ENCODE measurements at places on chromosomes 5 and 9. TPM values are rescaled to one million over a fixed set of nuclear protein-coding genes. Genes with fewer than 3 reads are reported as not detected.
A peak's percentile ranks its signal among the peaks of the same experiment; 100 is the strongest.

- no peaks in the 10 kb centered on the region for H3K36me3 ChIP-seq
- no peak for DNase-seq
- H3K27me3 ChIP-seq: no peaks in the 10 kb centered on the region
- H3K4me3 ChIP-seq: no peak overlapping the region
- no peak overlapping the region for H3K27ac ChIP-seq
Observed at GRCh38 chr9:5580650-5581049, 48.3 kb upstream of the RIC1 start.

DNA sequence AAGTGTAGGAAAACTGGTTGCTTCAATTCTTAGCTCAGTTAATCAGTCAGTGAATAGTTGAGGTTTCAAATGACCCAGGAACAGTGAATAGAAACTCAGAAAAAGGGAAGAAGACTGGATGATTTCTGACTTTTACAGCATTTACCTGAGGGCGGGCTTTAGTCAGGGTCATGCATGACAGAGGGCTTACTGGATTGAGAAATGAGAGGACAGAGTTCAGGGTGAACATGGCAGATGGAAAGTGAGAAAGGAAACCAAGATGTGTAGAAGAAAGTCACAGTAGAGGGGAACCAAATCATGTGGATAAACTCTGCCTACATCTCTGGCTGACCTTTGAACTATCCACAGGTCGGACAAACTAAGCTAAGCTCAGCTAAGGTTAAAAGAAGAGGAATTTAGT lies 596.0 kb downstream of the SEMA5A start:
- H3K36me3 ChIP-seq: no peaks in the 10 kb centered on the region
- no peak for DNase-seq
- H3K4me1 ChIP-seq: no peaks in the 10 kb centered on the region
- no peaks in the 10 kb centered on the region for H3K27me3 ChIP-seq
- no peak overlapping the region for H3K27ac ChIP-seq

DNA sequence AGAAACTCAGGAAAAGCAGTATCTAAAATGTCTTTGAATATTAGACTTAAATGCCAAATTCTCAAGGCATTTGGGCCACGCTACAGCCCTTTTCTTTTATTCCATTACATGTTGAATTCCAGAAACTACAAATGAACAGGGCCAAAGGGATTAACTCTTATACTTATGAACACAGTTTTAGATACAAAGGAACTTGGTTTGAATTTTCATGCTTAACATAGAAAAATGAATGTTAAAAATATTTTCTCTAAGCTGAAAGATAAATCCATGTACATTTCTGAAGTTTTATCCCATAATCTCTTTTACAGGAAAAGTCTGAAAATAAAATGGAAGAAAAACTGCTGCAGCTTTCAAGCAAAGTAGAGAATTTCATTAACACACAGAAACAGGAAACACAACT lies 56.8 kb downstream of the FAM81B start:
- H3K4me3 ChIP-seq: no peak overlapping the region
- H3K27me3 ChIP-seq: no peaks in the 10 kb centered on the region
- no peaks in the 10 kb centered on the region for H3K36me3 ChIP-seq
- no peak for DNase-seq
- no peak overlapping the region for H3K27ac ChIP-seq
- H3K4me1 ChIP-seq: no peaks in the 10 kb centered on the region

The GRIN1 gene
- not detected for total RNA-seq

DNA sequence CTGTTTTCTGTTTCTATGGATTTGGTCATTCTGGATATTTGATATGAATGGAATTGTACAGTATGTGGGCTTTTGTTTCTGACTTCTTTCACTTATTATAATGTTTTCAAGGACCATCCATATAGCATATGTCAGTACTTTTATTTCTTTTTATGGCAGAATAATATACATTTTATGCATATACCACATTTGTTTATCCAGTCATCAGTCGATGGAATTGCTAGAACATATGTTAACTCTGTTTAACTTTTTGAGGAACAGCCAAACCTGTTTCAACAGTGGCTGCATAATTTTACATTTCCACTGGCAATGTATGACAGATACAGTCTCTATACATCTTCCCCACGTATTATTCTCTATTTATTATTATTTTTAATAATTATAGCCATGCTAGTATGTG lies 131.6 kb downstream of the PARP8 start:
- peaks cover 59% of the 10 kb centered on the region for H3K36me3 ChIP-seq
- no peak overlapping the region for H3K27ac ChIP-seq
- no peak for DNase-seq
- no peaks in the 10 kb centered on the region for H3K27me3 ChIP-seq
- no peak overlapping the region for H3K4me3 ChIP-seq

The PHF24 gene
- not detected for total RNA-seq

GRCh38 chr9:126915846-126916543 lies 1.4 kb downstream of the RALGPS1 start:
- no peak overlapping the region for H3K27ac ChIP-seq
- no peaks in the 10 kb centered on the region for H3K36me3 ChIP-seq
- H3K4me1 ChIP-seq: peaks cover 14% of the 10 kb centered on the region
- no peaks in the 10 kb centered on the region for H3K27me3 ChIP-seq
- no peak overlapping the region for H3K4me3 ChIP-seq

GRCh38 chr5:122498163-122498562 lies 186.1 kb downstream of the SNCAIP start:
- H3K4me3 ChIP-seq: no peak overlapping the region
- no peaks in the 10 kb centered on the region for H3K4me1 ChIP-seq
- H3K36me3 ChIP-seq: no peaks in the 10 kb centered on the region
- H3K27ac ChIP-seq: no peak overlapping the region

- H3K27me3 ChIP-seq: peaks cover 6% of the 10 kb centered on the region
- H3K27ac ChIP-seq: no peak overlapping the region
- no peak overlapping the region for H3K4me3 ChIP-seq
- H3K4me1 ChIP-seq: no peaks in the 10 kb centered on the region
- peak; percentile 28 for DNase-seq
- H3K36me3 ChIP-seq: no peaks in the 10 kb centered on the region
Observed at GRCh38 chr5:38922199-38922598, 76.4 kb downstream of the OSMR start.

GRCh38 chr5:130529511-130530485 lies 625.5 kb downstream of the CHSY3 start:
- no peaks in the 10 kb centered on the region for H3K4me1 ChIP-seq
- no peaks in the 10 kb centered on the region for H3K27me3 ChIP-seq
- H3K4me3 ChIP-seq: no peak overlapping the region
- H3K36me3 ChIP-seq: no peaks in the 10 kb centered on the region
- no peak overlapping the region for H3K27ac ChIP-seq
- no peak for DNase-seq

DNA sequence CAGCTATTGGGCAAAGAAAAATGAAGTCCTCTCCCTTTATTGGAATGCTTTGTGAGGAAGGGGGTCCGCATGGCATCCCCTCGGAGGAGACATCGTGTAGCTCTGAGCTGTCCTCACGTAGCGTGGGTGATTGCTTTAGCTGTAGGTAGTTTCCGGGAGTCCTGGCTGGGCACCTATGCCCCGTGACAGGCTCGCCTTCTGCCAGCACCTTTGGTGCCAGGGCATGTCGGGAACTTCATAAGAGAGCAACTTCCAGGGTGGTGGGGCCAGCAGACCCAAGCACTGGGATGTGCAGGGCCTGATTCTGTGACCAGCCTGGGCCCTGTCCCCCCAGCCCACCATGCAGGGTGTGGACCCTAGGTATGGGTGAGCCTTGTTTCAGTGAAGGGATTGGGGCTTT lies 64.0 kb downstream of the WNK2 start:
- H3K4me3 ChIP-seq: no peak overlapping the region
- H3K36me3 ChIP-seq: no peaks in the 10 kb centered on the region
- peaks cover 14% of the 10 kb centered on the region for H3K4me1 ChIP-seq
- DNase-seq: no peak
- no peak overlapping the region for H3K27ac ChIP-seq

The COL15A1 gene
- total RNA-seq: not detected

The SPINK13 gene
- total RNA-seq: not detected

- no peak overlapping the region for H3K4me3 ChIP-seq
- no peak overlapping the region for H3K27ac ChIP-seq
- no peaks in the 10 kb centered on the region for H3K27me3 ChIP-seq
- H3K4me1 ChIP-seq: peaks cover 15% of the 10 kb centered on the region
Observed at GRCh38 chr9:5622016-5622415, 6.9 kb upstream of the RIC1 start.

DNA sequence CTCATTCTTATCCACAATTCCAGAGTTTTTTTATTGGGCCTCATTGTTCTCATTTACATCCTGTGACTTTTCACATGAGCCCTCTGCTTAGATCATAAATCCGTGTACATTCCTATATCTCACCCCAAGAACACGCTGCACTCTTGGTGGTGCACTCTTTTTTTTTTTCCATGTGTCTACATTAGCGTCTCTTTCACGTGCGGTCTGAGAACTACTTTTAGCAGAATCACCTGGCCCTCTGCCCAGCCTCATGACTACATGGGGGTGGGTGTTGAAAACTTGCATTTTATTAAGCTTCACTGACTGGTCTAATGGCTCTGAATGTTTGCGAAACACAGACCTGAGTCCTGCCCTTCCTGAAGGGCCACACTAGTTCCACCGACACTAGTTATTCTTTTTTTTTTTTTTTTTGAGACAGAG lies 18.6 kb downstream of the C9orf57 start:
- no peak overlapping the region for H3K4me3 ChIP-seq
- no peak for DNase-seq
- no peaks in the 10 kb centered on the region for H3K36me3 ChIP-seq
- no peaks in the 10 kb centered on the region for H3K4me1 ChIP-seq
- H3K27ac ChIP-seq: no peak overlapping the region

DNA sequence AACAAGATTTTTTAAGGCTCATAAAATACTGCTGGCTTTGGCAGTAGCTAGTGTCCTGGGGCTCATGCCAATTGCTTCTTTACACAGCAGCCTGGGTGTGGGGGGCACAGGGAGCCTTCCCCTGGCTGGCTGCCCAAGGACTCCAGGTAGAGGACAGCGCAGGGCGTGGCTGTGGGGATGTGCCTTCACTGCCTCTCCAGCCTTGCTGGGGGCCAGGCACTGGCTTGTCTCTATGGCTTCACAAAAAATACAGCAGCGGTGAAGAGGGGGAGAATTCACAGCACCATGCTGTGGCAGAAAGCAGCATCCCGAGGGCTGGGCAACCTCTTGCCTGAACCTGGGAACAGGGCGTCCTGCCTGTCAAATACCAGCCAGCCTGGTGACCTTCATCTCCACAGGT lies 57.4 kb downstream of the DAP start:
- no peak overlapping the region for H3K4me3 ChIP-seq
- no peaks in the 10 kb centered on the region for H3K27me3 ChIP-seq
- no peak overlapping the region for H3K27ac ChIP-seq
- no peaks in the 10 kb centered on the region for H3K4me1 ChIP-seq

- H3K4me1 ChIP-seq: no peaks in the 10 kb centered on the region
- H3K27me3 ChIP-seq: no peaks in the 10 kb centered on the region
- H3K36me3 ChIP-seq: no peaks in the 10 kb centered on the region
- H3K27ac ChIP-seq: no peak overlapping the region
Observed at GRCh38 chr9:121376214-121376830, 6.3 kb upstream of the STOM start.

GRCh38 chr9:128732576-128732975 lies 8.6 kb upstream of the ZDHHC12 start:
- H3K36me3 ChIP-seq: peaks cover 11% of the 10 kb centered on the region
- no peaks in the 10 kb centered on the region for H3K4me1 ChIP-seq
- H3K4me3 ChIP-seq: no peak overlapping the region
- no peak for DNase-seq
- H3K27me3 ChIP-seq: no peaks in the 10 kb centered on the region

- no peak overlapping the region for H3K4me3 ChIP-seq
- H3K4me1 ChIP-seq: no peaks in the 10 kb centered on the region
- no peak overlapping the region for H3K27ac ChIP-seq
- no peaks in the 10 kb centered on the region for H3K36me3 ChIP-seq
- no peak for DNase-seq
- peaks cover 27% of the 10 kb centered on the region for H3K27me3 ChIP-seq
Observed at GRCh38 chr9:114117614-114117995, 18.5 kb upstream of the KIF12 start.

The STKLD1 gene
- 0.49 TPM for total RNA-seq

DNA sequence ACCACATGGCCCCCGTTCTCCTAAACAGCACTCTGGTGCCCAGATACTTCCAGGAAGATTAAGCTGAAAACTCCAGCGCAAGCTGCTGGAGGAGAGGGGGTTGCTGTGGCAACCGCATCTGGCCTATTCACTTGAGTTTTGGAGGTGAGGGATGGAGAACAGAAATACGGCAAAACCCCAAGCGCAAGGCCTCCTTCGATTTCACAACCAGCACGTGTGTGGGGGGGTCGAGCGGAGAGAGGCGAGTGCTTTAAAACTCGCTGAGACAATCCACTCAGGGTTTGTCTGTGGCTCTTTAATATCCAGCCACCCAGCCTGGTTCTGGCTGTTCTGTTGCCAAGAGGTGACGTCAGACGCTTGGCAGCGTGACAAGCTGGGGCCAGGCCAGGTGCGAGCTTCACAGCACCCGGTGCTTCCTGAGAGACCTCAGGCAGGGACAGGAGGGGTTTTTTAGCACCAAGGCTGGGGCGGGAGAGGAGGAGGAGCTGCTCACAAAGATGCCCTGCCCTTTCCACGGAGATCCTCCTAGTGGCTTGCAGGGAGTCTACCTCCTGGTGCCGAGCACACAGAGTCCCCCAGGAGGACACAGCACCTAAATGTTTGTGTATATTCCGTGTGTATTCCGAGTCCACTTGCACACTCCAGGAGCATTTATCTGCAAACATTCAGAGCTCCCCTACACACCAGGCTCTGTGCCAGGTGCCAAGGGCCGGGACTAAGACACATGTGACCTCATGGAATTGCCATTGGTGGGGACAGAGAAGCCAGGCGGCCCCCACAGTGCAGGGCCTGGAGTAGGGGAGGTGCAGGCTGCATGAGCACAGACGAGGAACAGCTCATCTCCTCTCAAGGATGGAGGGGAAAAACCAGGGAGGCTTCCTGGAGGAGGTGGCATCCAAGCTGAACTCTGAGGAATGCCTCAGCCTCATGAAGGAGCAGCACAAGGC lies 194.6 kb downstream of the OLFM1 start:
- peak; percentile 54 for DNase-seq
- peaks cover 23% of the 10 kb centered on the region for H3K27me3 ChIP-seq
- H3K4me1 ChIP-seq: no peaks in the 10 kb centered on the region
- H3K27ac ChIP-seq: no peak overlapping the region
- no peaks in the 10 kb centered on the region for H3K36me3 ChIP-seq
- no peak overlapping the region for H3K4me3 ChIP-seq

- DNase-seq: no peak
- H3K36me3 ChIP-seq: no peaks in the 10 kb centered on the region
- no peaks in the 10 kb centered on the region for H3K4me1 ChIP-seq
Observed at GRCh38 chr5:88426441-88426840, 157.8 kb upstream of the TMEM161B start.

DNA sequence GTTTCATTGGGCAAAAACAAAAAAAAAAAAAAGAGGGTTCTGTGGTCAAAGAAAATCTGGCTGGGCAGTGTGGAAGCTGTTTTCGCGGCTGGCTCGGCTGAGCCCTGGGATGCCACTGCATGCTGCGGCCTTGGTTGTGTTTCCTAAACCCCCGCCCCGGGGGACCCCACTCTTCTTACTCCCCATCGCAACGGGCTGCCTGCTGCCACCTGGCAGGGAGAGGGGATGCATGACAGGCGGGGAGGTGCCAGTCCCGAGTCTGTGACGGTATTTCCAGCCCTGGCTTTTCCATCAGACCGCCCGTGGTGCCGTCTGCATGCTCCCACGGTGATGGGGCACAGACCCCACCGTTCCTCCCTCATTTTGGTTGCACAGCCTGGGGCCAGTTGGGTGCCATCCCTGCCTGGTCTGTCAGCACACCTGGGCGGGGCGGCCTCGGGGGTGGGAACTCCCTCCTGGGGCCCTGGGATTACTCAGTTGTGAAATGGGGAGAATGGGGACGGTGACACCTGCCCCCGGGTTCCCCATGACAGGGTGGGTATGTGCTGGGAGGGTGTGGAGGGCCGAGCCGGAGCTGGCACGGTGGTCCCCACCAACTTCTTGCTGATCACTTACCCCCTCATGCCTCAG lies 101.0 kb downstream of the RXRA start:
- H3K4me1 ChIP-seq: no peaks in the 10 kb centered on the region
- DNase-seq: no peak
- H3K36me3 ChIP-seq: peaks cover 8% of the 10 kb centered on the region
- no peak overlapping the region for H3K4me3 ChIP-seq
